ENCODE measurements at places on chromosomes 1 and 21. TPM values are rescaled to one million over a fixed set of nuclear protein-coding genes. Genes with fewer than 3 reads are reported as not detected.

DNA sequence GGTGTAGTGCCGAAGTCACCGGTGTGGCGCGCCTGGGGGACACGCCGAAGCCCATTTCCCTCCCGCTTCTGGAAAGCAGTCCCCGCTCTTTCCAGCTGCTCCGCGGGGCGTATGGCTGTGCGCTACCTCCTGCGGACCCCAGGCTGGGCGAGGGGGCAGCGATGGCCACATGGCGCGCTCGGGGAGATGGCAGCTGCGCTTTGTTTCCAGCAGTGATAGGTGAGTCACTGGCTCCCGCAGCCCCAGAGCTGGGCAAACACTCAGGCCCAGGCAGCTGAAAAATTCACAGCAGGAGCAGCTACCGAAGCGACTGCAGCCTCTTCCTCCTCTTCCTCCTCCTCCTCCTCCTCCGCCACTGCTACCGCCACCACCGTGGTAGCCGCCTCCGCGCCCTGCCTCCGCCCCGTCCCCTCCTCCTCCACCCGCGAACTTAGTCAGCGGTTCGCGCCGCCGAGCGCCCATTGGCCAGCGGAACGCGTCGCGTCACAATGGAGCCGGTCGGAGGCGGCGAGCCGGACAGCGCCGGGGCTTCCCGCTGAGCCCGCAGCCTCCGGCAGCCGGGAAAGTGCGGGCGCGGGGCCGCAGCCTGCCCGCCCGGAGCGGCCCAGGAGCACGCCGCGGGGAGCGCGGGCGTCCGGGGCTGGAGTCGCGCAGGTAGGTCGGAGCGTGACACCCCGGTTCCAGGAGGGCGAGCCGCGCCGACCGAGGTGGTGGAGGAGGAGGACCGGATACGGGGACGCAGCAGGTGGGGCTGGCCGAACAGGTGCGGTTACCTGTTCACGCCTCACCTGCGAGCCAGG, at the start of gene LRRC8B:
LRRC8B (plus strand) TSS at position 461 of the 800 bp plus-strand sequence. CDS start 57,822 bp downstream, outside the sequence.
- peak; percentile 95 for DNase-seq

GRCh38 chr21:32200029-32200428, 78.8 kb downstream of the MIS18A start:
- no peak for DNase-seq

DNA sequence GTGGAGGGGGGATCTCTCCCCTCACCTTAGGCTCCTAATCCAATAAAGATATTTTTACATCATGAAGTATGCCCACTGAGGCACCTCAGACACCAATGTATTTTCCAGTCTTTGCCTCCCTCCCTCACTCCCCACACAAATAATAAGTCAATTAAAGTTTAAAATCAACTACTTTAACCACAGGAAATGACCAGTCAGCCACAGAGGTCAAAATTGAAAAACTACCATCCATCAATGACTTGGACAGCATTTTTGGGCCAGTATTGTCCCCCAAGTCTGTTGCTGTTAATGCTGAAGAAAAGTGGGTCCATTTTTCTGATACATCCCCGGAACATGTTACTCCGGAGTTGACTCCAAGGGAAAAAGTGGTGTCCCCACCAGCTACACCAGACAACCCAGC, 70.6 kb upstream of the DYNLT5 start:
- no peak for DNase-seq

DNA sequence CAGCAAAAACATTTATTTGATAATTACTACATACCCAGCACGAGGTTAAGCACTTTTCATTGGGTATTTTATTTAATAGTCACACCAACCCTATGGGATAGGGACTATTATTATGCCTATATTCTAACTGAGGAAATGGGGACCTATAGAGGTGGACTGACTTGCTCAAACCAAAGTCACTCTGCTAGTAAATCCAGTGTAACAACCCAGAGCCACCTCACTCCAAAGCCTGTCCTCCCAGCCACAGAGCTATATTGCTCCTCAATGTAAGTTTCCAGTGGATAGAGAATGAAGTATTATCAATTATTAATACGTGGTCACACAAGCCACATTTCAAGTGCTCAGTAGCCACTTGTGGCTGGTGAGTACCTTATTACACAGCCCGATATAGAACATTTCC, 97.5 kb downstream of the RGS2 start:
- no peak for DNase-seq

DNA sequence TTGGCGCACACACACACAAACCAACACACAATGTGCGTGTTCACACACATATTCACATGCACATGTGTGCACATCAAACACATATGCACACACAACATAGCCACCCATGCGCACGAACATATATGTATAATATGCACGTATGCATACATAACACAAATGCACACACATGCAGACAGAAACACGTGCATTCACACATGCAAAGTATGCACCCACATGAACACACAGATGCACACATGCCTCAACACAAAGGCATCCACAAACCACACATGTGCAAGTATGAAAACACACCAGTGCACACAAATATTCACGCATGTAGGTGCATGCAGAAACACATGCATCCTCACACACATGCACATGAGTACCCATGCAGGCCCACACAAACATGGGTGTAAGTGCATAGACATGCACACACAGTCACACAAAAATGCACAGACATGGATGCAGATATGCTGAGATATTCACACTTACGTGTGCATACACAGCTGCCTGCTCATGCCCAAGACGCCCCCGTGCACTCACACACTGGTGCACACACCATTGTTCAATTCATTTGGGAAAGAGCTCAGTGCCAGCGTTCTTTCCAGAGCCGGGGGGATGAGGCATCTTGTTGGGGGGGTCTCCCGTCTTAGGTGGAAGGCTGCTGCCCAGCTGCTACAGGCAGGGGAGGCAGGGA, 52.7 kb upstream of the ARHGEF16 start:
- DNase-seq, result no peak

GRCh38 chr1:21911205-21912001, 25.7 kb downstream of the HSPG2 start:
- no peak for DNase-seq

Gene TSACC
- total RNA-seq, result not detected

DNA sequence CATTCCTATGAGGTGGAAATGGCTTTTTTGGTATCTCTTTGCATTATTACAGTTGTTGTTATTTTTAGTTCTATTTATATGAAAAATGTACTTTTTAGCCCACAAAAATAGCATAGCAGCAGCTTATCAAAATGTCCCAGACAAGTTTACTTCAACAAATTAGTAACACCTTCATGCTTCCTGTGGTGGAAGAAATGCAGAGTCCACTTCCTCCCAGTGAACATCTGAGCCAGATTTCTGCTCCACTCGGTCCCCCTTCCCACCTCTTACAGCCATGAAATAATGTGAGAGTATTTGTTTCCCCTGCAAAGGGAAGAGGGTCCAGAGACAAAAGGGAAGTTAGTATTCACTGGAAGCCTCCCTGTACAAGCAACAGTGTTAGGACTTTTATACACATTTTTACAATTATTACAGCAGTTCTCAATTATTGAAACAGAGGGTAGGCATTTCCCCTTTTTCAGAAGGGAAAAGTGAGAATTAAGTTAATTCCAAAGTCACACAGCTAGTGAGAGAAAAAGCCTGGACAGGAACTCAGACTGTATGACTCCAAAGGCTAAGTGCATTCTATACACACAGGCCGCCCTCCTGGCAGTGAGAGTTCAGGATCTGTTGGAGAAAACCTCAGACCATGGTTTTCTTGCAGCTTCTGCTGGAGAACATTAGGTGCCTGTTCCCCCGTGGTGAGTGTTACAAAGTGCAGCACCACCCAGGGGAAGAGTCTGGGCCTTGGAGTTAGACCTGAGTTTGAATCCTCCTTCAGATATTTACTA, 126.5 kb downstream of the PBX1 start:
- DNase-seq, result no peak

- no peak for DNase-seq
Measured at GRCh38 chr1:234315091-234315541, 58.1 kb upstream of the COA6 start.

DNA sequence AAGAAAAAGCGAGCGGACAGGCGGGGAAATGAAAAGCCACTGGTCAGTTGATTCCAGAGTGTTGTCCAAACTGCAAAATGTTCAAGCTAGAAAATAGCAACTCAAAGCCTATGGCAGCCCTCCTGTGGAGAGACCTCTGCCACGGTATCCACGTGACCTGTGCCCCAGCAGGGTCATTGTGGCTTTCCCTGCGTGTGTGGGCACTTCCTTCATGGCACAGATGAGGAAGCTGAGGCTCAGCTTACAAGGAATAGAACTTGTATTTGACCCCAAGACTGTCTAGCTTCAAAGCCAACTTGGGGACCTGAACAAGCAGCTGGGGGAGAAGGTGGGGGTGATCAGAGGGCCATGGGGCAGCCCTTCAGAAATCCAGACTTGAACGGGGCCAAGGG, 15.6 kb upstream of the PLEKHG5 start:
- no peak for DNase-seq

Gene CELA3B
- not detected for total RNA-seq

GRCh38 chr1:83751602-83752001, 247.3 kb downstream of the TTLL7 start:
- DNase-seq, result no peak

DNA sequence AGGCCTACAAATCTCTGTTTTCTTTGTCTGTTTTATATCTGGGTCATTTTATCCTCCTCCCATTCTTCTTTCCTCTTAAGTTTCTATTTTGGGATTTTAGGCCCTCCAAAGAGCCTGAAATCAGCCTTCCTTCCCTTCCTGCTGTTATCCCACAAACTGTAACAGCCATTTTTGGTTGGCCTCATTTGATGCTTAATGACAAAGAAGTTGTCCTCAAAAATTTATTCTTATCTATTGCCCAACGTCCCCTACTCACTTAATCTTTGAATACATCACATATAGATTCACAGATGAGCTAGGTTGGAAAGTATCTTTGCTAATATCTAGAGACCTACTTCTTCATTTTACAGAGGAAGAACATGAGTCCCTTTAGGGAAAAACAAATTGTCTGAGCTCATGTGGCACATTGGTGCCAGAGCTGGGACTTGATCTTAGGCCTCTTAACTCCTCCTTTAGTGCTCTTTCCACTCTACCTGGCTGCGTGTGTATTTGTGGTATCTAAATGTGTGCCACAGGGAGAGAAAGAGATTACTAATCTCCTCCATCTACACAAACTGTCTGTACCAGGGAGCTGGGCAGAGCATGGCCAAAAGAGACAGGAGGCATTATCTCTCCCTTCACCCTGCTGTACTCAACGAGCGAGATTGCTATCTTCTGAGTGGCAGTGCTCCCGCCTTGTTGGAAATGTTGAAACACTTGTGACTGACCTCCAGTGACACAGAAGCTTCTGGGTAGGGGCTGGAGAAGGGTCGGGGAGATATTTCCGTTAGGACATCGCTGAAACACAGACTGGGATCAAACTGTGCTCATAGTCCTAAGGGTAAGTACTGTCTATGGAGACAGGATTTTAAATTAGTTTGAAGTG, 30.1 kb downstream of the RHEX start:
- DNase-seq, result no peak

- no peak for DNase-seq
Measured at GRCh38 chr1:229129301-229130027, 141.4 kb upstream of the RAB4A start.

Gene LCE1B
- not detected for total RNA-seq

- no peak for DNase-seq
Measured at GRCh38 chr1:174956086-174956485, 43.7 kb upstream of the CACYBP start.

DNA sequence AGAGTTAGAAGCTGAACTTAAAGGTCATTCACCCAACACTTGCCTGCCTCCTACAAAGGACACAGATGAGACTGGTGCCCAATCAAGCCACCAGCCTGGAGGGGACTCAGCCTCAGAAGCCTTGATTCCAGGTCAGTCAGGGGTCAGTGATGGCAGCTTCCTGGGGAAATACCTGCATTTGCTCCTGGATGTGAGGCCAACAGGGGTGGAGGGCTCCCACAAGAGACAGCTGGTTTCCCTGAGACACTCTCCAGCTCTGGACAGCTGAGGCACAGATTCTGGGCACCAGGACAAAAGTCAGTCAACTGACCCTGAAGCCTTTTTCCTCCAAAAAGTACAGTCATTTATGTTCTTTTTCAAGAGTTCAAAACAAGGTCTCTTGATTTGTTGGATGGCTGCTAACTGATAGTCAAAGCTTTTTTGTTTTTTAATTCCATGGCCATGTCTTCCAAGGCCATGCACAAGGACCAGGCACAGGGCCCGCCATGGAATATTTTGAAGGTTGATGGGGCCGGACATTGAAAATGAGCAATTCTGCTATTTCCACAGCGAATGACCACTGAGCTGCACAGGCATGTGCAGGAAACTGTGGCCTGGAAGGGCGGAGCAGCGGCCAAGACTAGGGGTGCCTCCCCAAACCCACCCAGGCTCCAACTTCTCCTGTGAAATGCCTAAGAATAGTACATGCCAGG, 1.8 kb downstream of the C2CD2 start:
- no peak for DNase-seq

Gene UQCRHL
- total RNA-seq, result 1.1 TPM

GRCh38 chr1:38990386-38990737, 714 bp upstream of the AKIRIN1 start:
- no peak for DNase-seq

Gene PAQR6
- 2.3 TPM for total RNA-seq

GRCh38 chr1:100575406-100575805, 37.5 kb downstream of the GPR88 start:
- DNase-seq, result no peak

Gene INTS11
- 88.9 TPM for total RNA-seq

DNA sequence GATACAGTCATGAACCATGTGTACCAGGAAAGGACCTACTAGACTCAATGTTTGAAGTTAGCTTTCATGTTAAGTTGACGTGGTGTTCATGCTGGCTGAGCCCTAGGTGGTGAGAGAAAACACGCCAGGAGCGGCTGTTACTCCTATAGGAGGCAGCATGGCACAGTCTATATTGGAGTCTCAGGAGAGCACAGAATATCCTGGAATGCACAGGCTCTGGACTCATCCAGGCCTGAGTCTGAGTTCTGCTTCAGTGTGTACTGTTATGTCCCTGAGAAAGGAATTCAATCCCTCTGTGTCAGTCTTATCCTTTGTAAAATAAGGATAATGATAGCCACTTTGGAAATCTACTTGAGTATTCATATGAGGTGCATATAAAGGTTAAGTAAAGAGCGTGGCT, 41.2 kb downstream of the DPT start:
- no peak for DNase-seq

Gene OR6K3
- total RNA-seq, result 2.2 TPM

GRCh38 chr1:234667600-234668576, 57.9 kb upstream of the IRF2BP2 start:
- no peak for DNase-seq

- DNase-seq, result no peak
Measured at GRCh38 chr1:72827278-72827677, 544.9 kb upstream of the NEGR1 start.

DNA sequence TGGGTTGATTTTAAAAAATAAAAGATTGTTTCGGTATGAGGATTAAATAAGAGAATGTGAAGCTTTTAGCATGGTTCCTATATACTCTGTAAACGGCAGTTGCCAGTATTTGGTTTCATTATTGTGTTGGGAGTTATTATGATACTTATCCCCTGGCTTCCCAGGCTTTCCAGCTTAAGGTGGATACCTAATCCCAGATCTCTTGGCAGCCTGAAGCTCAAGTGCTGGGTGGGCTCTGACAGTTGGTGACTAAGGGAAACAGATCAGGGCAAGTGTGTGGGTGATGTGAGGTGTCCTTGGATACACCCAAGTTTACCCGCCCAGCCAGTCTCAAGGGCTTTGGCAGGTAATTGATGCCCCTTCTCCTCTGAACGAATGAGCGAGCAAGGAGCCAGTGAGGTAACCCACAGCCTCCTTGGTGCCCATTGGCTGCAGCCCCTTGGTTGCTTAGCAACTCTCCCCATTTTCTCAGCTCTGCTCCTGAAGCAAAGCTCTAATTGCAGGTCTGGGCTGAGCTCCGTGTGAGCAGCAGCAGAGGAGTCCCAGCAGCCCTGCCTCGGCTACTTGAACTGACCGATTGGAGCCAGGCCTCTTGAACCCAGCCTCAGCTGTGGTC, 6.1 kb downstream of the IPO13 start:
- DNase-seq, result no peak

GRCh38 chr1:230548997-230549396, 93.3 kb upstream of the COG2 start:
- DNase-seq, result no peak

Gene ROR1
- 15.8 TPM for total RNA-seq

All from lower lobe of right lung (tissue), 2 donors.